8988T (cell line): ENCODE measurements at places on chromosomes 7 and 10.

GRCh38 chr10:122699796-122700455, at the start of gene C10orf120:
C10orf120 (minus strand) TSS chr10:122699846; CDS start chr10:122699790, 56 bp downstream.
- no peak for DNase-seq

DNA sequence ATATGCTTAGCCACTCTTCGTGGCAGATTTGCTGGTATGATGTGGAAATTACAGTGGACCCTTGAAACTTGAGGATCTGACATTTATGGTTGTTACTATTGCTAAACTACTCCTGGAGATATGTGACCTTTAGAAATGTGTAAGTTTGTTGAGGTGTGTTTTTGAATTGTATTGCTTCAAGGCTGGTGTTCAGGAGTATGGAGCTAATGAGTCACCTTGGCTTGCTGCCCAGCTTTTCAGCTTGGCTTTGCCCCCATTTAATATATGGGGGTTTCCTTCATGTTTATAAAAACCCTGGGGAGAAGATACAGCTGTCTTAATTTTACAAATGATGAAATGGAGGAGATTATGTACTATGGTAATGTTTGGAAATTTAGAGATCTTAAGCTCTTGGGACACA, 11.6 kb downstream of the HBP1 start:
- no peak for DNase-seq

- DNase-seq, result no peak
Observed at GRCh38 chr7:24668927-24669635, 88.2 kb downstream of the GSDME start.

DNA sequence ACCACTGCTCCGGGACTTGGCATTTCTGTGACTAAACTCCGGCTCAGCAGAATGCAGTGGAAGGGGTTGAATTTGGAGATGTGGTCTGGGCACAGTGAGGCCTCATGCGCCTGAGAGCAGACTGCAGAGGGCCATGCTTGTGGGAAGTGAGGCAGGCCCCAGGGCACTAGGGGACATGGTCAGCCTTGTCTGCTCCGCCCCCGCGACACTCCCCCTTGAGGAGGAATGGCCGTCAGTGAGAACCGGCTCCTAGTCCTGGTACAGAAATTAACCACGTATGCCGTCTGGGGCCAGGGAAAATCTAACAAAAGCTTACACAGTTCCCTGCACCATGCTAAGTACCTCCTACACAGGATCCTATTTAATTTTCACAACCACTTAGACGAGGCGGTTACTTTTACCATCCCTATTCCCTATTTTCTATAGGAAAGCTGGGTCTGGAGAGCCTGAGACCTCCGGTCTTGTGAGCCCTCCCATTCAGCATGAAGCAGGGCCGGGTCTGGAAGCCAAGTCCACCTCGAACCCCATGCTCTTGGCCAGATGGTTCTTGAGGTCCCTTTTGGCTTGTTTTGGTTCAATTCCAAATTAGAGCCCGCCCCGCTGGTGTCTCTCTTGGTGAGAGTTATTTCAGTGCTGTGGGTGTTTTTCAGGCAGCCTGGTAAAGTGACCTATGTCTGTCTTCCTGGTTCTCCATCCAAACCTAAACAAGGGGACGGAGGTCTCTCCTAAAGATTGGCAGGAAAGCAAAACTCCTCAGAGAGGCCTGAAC, 87.7 kb upstream of the PITRM1 start:
- DNase-seq, result no peak
